ENCODE measurements at places on chromosomes 11 and 22.
A peak's percentile ranks its signal among the peaks of the same experiment; 100 is the strongest.

GRCh38 chr11:59216641-59217564, 4.2 kb upstream of the MPEG1 start:
- peak; percentile 62 for DNase-seq

DNA sequence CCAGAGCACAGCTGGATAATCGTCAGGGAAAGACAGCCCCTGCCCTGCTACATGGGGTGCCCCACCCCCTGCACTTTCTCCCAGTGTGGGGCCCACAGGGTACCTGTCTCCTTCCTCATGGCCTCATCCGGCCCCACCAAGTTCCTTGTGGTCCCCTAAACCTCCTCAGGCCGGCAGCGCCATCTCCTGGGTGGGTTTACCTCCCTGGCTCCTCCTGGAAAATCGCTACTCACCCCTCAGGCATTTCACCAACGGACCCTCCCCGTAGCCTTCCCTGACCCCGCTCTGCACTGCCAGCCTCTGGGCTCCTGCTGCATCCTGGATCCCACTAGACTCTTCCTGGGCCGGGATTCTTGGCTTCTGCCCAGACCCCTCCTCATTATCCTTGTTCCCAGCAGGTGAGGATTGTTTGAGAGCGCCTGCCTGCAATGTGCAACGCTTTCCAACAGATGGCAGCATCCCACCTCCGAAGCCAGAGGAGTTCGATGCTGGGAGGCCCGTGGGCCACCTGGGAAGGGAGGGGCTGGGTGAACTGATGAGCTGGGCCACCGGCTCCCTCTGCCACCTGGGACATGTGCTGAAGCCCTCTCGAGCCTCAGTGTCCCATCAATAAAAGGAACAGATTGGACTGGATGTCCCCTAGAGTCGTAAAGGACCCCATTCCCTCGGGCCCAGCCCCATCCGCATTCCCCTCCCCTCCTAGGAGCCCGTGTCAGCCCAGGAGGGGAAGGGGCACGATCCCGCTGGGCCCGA, 44.2 kb upstream of the TTLL12 start:
- peak; percentile 68 for DNase-seq

GRCh38 chr11:1422481-1422880, 32.7 kb downstream of the BRSK2 start:
- no peak for DNase-seq

GRCh38 chr22:48536541-48537342, 1290.9 kb downstream of the BRD1 start:
- no peak for DNase-seq

DNA sequence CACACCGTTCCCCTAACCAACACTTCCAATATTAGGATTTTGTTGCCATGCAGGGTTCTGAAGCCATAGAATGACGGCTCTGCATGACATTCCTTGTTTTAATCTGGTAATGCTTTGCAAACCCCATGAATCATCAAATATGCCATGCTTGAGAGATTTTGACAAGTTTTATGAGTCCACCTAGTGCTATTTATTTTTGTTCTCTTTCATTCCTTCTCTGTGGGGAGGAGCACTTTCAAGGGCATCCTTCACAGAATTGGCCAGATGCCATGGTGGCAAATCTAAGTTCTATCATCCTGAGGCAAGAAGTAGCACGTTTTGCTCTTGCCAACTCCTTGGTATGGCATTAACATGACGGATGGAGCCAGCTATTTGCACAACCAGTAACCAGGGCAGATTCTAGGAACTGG, 268.4 kb downstream of the FAM76B start:
- DNase-seq = no peak

- DNase-seq = no peak
Observed at GRCh38 chr11:124110201-124110600, 5.0 kb upstream of the VWA5A start.

GRCh38 chr11:18321578-18321968, 367 bp downstream of the HPS5 start:
- peak; percentile 46 for DNase-seq

DNA sequence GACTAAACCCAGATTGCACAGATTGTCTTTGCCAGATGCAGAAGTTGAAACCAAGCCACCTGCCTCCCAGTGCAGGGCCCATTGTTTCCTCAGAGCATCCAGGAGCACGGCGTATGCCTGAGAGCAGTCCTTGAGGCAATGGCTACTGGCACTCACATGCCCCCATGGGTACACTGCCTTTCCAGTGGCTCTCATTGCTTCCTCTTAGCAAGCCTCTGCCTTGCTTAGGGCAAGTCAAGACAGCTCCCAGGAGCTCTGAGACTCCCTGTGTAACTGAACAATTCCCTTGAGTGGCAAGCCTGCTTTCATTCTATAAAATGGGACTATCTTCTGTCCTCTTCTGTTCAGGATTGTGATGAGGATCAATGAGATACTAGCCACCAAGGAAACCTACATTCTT, 4.1 kb downstream of the SYTL2 start:
- DNase-seq = no peak

GRCh38 chr11:130732476-130732875, 183.8 kb downstream of the SNX19 start:
- DNase-seq = no peak

GRCh38 chr11:119807841-119808240, 78.8 kb upstream of the NECTIN1 start:
- DNase-seq = no peak

DNA sequence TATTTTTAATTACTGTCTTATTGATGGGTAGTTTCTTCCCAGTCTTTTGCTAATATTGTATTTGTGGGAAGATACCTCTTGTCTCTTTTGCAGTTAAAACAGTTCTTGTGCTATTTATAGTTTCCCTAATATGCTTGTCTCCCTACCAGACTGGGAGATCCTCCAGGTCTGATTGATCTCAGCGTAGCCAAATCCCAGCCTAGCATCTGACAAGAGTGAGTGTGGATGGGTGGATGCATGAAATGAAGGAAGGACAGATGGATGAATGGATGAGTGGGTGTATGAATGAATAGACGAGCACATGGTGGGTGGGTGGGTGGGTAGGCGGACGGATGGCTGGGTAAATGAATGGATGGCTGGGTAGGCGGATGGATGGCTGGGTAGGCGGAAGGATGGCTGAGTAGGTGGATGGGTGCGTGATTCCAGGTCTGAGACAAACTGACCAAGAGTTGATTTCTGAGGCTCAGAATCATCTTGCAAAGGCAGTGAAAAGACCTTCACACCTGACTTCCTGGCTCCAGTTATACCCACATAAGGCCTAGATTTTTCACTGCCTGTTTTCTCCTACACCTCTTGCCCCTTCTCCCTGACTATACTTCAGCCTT, 11.4 kb downstream of the DNAJB13 start:
- DNase-seq = no peak

GRCh38 chr22:50507421-50507990, at the start of gene LMF2:
TSS of gene LMF2 (minus strand) at chr22:50507702. CDS start at chr22:50507675, 27 bp downstream.
- DNase-seq = peak; percentile 83

- DNase-seq = no peak
Observed at GRCh38 chr11:95005642-95006041, 19.4 kb upstream of the KDM4E start.

- DNase-seq = no peak
Observed at GRCh38 chr11:68211546-68211945, 1.6 kb downstream of the KMT5B start.

- peak; percentile 91 for DNase-seq
Observed at GRCh38 chr11:65899356-65900124, 648 bp downstream of the FOSL1 start.

GRCh38 chr22:49027368-49027670, 800.4 kb downstream of the BRD1 start:
- no peak for DNase-seq

GRCh38 chr11:33324302-33324985, 67.3 kb downstream of the HIPK3 start:
- DNase-seq = peak; percentile 54

DNA sequence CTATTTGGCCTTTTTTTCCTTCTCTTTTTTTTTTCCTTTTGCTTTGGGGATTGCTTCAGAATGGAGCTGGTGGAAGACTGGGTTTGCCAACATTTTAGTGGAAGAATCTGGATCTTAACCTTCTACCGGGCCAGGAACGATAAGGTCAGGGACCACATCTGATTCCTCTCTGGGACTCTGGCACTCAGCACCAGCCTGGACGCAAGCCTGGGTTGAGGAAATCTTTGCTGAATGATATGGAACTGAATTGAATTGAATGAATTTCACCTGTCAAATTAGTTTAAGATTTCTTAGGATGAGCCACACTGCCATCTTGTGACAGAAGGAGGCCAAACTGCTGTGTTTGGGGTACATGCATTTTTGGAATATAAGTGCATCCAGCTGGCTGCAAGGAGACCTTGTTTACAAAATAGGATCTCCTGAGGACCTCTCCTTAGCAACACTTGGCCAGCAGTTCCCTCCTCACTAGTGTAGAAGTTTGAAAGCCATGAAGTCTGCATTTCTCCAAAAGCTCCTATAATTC, 30.4 kb downstream of the TPBGL start:
- DNase-seq = peak; percentile 48

- DNase-seq = no peak
Observed at GRCh38 chr11:17423533-17424310, 35.3 kb upstream of the KCNJ11 start.

GRCh38 chr22:31846161-31847115, 92.6 kb downstream of the DEPDC5 start:
- peak; percentile 11 for DNase-seq

DNA sequence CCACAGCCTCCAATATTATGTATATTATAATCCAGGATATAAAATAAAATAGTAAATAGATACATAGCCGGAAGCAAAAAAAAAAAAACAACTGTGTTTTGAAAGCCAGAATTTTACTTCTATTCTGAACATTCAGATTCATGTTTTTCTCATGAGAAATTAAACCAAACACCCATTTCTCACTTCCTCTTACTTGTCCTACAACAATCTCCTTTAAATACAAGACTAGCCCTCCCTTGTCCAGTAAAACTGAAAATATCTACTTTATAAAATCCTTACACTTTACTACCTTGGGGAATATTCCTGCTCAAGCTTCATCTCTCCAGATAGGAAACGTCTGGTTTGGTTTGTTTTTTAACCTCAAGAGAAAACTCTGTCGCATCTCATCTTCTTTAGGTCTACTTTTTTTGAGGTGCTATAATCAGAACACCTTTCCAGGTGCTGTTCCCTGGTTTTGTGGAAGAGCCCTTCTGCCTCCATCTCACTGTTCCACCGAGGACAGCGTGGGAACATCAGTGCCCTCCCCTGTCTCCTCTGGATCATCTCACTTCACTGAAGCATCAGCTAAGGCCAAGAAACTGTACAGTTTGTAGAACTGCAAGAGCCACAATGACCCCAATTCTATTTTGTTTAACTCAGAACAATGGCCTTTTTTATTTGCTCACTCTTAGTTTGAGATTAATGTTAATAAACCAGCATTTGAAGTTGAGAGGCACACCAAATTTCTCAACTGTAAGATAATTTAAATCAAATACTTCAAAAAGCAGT, 82.0 kb upstream of the ARHGAP32 start:
- no peak for DNase-seq

DNA sequence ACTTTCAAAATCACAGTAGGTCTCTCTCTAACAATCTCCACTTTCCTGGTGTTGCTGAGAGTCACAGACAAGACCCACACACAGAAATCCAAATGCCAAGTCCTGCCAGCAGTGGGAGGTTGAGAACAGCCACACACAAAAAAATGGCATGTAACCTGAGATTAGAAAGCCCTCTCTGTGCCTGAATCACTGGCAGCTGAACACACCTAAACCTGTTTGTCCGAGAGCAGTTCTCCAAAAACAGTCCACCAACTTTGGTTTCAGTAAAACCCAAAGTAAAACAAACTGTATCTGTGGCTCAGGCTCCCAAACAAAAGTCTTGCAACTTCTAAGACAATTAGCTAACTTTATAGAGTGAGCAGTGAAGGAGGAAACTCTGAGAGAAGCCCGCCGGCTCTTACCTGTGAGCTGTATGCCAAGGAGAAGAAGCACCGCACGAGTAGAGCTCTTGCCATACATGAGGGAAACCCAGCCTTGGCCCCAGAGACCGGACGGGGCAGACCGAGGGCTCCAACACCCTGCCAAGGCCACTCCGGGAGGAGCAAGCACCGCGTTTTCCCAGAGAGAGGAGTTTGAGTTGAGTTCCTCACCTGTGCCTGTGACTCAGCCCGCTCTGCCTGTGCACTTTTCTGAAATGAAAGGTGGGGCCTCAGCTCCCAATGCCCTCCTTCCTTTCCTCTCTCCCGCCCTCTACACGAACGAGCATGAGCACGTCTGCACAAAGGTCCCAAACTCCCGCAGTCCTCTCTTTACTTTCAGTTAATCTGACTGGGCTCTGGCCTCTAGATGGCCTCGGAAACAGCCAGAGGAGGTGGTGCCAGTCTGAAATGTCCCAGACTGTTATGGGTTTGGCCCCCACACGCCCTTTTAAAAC, at the start of gene MPZL2:
TSS of gene MPZL2 (minus strand) at position 603 of the 874 bp plus-strand sequence. CDS start at position 459, 144 bp downstream.
- peak; percentile 8 for DNase-seq

DNA sequence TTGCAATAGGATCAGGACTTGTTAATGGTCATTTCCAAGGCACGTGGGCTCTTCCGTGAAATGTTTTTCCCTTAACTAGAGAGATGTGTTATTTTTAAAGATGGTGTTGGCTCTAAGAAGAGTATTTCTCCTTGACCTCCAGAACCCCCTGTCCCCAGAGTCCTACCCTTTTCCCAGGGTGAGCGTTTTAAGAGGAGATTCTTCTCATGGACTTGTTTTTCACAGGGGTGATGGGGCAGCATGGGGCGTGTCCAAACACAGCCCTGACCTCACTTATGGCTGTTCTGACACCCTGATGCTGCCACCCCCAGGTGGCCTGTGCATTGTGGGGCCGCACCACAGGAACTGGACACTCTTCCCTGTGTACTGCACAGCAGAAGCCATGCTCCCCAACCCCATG, 335.7 kb downstream of the TBC1D22A start:
- no peak for DNase-seq

DNA sequence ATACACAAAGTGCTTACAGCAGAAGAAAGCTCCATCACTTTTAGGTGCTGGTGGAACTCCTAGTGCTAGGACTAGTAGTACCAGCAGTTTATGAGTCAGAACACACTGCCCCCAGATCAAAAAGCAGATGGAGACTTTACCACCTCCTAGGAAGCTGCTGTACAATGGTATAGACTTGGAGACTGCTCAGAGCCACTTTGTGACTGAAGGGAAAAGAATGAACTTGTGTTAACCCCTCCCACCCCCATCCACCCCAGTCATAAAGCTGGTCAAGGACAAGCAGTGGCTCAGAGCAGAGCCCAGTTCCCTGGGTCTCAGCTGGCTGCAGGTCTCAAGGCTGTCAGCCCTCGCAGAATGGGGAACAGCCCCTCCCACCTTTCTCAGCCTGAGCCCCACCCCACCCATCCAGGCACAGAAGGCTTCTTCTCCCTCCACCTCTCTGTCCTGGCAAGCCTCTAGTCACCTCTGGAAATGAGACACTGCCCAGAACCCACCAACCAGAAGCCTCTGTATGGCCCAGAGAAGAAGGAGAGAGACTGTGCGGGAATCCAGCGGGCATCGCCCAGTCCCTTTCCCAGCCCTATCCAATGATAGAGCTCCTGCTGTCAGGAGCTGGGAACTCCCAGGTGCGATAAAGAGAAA, 23.8 kb downstream of the PACSIN2 start:
- DNase-seq = peak; percentile 57
